Activated CD8-positive, alpha-beta T cell treated with anti-CD3 and anti-CD28 coated beads for 36 hours (primary cell): ENCODE measurements at places on chromosomes 7 and 10. TPM values are rescaled to one million over a fixed set of nuclear protein-coding genes. Genes with fewer than 3 reads are reported as not detected.

DNA sequence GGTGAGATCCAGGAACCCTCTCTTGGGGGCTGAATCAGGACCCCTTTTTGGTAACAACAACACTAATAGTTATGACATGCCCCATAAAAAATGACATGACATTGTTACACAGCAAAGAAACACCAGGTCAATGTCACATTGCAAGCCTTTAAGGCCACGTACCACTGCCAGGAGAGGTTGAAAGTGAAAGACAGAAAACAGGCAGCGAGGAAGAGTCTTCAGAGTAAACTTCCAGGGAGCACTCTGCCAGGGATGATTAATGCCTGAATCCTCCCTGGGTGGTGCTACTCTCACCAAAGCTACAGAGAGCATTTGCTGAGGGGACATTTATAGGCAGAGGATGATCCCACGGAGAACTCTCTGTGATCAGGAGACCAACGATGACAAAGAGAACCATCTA, 551.6 kb downstream of the CALN1 start:
- no peaks in the 10 kb centered on the region for H3K27me3 ChIP-seq
- no peaks in the 10 kb centered on the region for H3K36me3 ChIP-seq
- no peak for DNase-seq
- H3K4me3 ChIP-seq: no peak overlapping the region
- H3K4me1 ChIP-seq: no peaks in the 10 kb centered on the region
- no peak overlapping the region for H3K27ac ChIP-seq

BCL7B gene
- 42.9 TPM for total RNA-seq

ZNF736 gene
- 27.2 TPM for total RNA-seq

- no peak overlapping the region for H3K4me3 ChIP-seq
- H3K4me1 ChIP-seq: no peaks in the 10 kb centered on the region
- H3K27ac ChIP-seq: no peak overlapping the region
- no peaks in the 10 kb centered on the region for H3K27me3 ChIP-seq
- H3K36me3 ChIP-seq: no peaks in the 10 kb centered on the region
Measured at GRCh38 chr7:151104411-151105235, 18.3 kb downstream of the AGAP3 start.

GRCh38 chr10:113493195-113493594, 59.7 kb upstream of the HABP2 start:
- no peak overlapping the region for H3K4me3 ChIP-seq
- DNase-seq: no peak
- H3K27me3 ChIP-seq: peaks cover 11% of the 10 kb centered on the region
- H3K36me3 ChIP-seq: no peaks in the 10 kb centered on the region
- no peaks in the 10 kb centered on the region for H3K4me1 ChIP-seq
- H3K27ac ChIP-seq: no peak overlapping the region

LGI1 gene
- not detected for total RNA-seq

NPY4R gene
- total RNA-seq: not detected

- no peak overlapping the region for H3K4me3 ChIP-seq
- peaks cover 7% of the 10 kb centered on the region for H3K27me3 ChIP-seq
- H3K36me3 ChIP-seq: no peaks in the 10 kb centered on the region
Measured at GRCh38 chr7:151925446-151926335, 30.6 kb upstream of the GALNTL5 start.

DNA sequence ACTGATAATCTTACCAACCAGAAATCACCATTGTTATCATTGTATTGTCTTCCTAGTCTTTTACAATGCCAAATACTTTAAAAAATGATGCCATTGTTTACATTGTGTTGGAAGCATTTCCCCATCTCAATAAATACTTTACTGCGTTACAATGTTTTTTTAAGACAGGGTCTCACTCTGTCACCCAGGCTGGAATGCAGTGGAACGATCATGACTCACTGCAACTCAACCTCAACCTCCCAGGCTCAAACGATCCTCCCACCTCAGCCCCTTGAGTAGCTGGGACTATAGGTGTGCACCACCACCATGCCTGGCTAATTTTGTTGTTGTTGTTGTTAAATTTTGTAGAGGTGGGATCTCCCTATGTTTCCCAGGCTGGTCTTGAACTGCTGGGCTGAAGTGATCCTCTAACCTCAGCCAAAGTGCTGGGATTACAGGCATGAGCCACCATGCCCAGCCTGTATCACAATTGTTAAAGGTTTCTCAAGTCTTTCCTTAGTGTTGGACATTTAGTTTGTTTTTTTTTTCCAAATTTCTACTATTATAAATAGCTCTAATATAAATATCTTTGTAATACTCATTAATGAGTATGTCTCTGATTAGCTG, 13.5 kb downstream of the LRMDA start:
- H3K27ac ChIP-seq: no peak overlapping the region
- no peaks in the 10 kb centered on the region for H3K4me1 ChIP-seq
- no peak overlapping the region for H3K4me3 ChIP-seq
- H3K27me3 ChIP-seq: peaks cover 5% of the 10 kb centered on the region
- no peaks in the 10 kb centered on the region for H3K36me3 ChIP-seq

DNA sequence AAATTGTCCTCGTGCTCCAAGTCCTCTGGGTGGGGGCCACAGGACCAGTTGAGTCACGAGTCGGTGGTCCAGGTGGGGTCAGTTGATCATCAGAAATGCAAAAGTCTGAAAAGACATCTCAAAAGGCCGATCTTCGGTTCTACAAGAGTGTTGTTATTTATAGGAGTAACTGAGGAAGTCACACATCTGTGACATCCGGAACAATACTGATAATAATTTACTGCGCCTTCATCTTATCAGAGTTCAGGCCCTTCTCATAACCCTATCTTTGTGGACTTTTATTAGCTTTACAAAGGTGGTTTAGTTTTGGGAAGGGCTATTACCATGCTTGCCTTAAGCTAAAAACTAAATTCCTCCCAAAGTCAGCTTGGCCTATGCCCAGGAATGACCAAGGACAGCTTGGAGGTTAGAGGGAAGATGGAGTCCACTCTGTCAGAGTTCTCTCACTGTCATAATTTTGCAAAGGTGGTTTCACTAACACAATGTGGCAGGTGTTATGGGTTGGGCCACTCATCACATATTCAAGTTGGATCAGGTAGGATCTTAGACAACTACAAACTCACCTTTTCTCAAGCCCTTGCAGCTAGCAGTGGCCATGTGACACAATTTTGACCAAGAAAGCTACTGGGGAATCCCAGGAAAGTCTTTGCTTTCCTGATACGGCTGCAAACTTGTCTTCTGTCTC, 54.7 kb upstream of the CHST3 start:
- H3K4me1 ChIP-seq: no peaks in the 10 kb centered on the region
- no peak overlapping the region for H3K27ac ChIP-seq
- H3K36me3 ChIP-seq: no peaks in the 10 kb centered on the region
- no peaks in the 10 kb centered on the region for H3K27me3 ChIP-seq
- no peak overlapping the region for H3K4me3 ChIP-seq

GRCh38 chr7:130135208-130136205, 65.2 kb downstream of the KLHDC10 start:
- H3K27ac ChIP-seq: no peak overlapping the region
- no peak overlapping the region for H3K4me3 ChIP-seq
- no peaks in the 10 kb centered on the region for H3K27me3 ChIP-seq
- peaks cover 14% of the 10 kb centered on the region for H3K36me3 ChIP-seq
- peaks cover 16% of the 10 kb centered on the region for H3K4me1 ChIP-seq

DNA sequence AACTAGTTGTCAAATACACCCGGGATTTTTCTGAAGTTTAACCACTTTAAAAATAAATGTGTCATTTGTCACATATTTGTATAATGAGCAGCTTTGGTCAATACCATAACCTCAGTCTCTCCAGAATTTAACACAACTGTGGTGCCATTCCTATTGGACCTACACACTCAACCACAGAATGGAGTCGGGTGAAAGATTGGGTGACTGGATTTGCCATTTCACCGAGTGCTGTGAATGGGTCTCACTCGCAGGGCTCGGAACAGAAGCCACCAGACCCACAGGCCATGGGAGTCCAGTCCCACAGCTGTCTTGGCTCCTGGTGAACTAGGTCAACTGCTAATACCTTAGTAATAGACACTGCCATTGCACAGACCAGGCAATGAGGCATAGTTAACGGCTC, 298.4 kb downstream of the CCDC3 start:
- H3K4me3 ChIP-seq: no peak overlapping the region
- peaks cover 58% of the 10 kb centered on the region for H3K4me1 ChIP-seq
- H3K27ac ChIP-seq: no peak overlapping the region
- H3K27me3 ChIP-seq: no peaks in the 10 kb centered on the region

VPS41 gene
- total RNA-seq: 56.4 TPM

MKRN1 gene
- 56.4 TPM for total RNA-seq

GRCh38 chr7:139231513-139232376, 708 bp downstream of the UBN2 start:
- peaks cover 2% of the 10 kb centered on the region for H3K36me3 ChIP-seq
- peak overlapping the region; percentile 18 for H3K27ac ChIP-seq
- DNase-seq: peak; percentile 24
- peak overlapping the region; percentile 100 for H3K4me3 ChIP-seq
- H3K4me1 ChIP-seq: peaks cover 27% of the 10 kb centered on the region

AKR1C8 gene
- total RNA-seq: not detected

DNA sequence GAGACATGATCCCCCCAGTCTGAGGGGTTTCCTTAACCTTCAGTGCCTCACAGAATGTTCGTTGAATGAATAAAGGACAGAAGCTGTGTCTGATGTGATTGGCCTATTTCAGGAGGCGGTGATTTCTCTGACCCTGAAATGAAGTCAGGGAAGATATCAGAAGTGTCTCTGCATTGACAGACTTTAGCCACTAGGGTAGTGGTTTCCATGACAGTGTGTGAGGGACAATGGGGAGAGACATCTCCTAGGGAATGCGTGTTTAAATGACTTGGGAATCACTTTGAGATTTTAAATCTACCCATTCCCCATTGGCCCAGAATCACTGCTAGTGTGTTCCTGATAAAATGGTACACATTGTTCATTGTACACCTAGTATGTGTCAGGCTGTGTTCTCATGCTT, 132.0 kb downstream of the CFAP58 start:
- peaks cover 8% of the 10 kb centered on the region for H3K27me3 ChIP-seq
- no peak overlapping the region for H3K4me3 ChIP-seq
- no peaks in the 10 kb centered on the region for H3K36me3 ChIP-seq
- no peak overlapping the region for H3K27ac ChIP-seq
- H3K4me1 ChIP-seq: no peaks in the 10 kb centered on the region
